ENCODE measurements at places on chromosomes 7 and 10.

DNA sequence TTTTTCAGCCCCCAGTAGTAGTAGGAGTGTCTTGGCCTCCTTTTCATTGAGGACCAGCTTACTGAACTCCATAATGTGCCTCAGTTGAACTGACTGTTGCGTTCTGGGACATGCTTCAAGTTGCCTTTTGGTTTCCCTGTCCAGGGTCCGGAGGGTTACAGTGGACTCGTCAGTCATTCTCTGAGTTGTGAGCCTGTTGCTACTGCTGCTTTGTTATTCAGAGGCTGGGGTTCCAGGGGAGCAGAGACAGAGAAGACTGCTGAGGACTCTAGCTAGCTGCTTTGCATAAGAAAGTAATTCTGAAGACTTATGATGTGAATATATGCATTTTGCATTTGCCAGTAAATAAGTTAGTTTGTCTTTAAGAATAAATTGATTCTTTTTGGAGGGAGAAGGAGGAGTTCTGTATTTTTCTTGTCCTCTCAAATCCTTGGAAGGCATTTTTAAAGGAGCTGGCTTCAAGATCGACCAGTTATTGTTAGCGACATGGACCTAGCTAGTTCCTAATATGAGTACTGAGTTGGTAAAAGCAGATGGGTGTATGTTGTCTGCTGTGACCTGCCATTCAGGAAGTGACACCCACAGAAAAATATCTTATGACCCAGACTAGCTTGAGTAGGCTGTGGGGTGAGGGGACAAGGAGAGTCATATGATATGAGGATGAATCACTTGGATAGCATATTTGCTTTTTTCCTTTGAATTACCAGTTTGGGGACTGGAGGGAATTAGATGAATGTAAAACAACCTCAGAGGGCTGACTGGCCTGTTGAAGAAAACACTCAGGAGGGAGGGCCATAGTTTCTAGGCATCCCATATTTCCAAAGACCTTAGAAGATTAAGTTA is 8.3 kb downstream of the PI4K2A start:
- DNase-seq = no peak

GRCh38 chr7:105322655-105323277 is 66.0 kb downstream of the SRPK2 start:
- DNase-seq = no peak

GRCh38 chr10:91104193-91105041 is 116.0 kb upstream of the PCGF5 start:
- no peak for DNase-seq

DNA sequence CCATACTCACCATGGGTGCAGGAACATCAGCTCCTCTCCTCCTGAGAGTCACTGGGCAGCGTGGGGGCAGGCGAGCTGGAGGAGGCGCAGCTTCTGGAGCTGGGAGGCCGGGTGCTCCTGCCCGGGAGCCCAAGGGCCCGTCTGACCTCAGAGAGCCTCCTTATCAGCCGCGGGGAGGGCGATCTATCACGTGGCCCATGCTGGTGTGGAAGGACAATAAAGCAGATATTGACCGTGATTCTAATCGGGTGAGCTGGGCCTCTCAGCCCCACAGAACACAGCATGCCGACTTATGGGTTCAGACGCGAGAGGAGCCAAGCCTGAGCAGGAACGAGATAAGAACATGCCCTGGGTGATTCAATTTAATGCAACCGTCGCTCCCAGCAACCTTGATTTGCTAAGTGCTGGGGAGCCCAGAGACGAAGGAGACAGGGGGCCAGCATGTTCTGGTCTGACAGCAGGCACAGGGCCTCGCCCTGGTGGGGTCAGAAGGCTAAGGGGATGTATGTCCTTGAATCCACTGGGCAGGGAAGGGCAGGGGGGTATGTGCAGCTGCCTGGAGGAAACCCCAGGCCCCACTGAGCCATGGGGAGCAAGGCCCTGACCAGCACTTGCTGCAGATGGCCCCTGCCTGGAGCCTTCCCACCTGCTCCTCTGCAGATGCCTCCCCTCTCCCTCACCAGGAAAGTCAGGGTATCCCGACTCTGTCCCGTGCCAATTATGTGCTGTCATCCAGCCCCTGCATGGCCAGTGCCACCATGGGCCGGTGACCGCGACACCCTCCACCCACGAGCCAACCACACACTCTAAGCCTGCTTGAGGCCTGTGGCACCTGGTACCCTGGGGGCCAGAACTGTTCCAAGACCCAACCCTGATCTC is 95.3 kb upstream of the RET start:
- no peak for DNase-seq

- DNase-seq = no peak
Observed at GRCh38 chr7:31890766-31891165, 179.4 kb downstream of the PDE1C start.

- no peak for DNase-seq
Observed at GRCh38 chr7:120862987-120863590, 5.1 kb upstream of the TSPAN12 start.

GRCh38 chr10:21363092-21363730 is 162.3 kb downstream of the SKIDA1 start:
- no peak for DNase-seq

DNA sequence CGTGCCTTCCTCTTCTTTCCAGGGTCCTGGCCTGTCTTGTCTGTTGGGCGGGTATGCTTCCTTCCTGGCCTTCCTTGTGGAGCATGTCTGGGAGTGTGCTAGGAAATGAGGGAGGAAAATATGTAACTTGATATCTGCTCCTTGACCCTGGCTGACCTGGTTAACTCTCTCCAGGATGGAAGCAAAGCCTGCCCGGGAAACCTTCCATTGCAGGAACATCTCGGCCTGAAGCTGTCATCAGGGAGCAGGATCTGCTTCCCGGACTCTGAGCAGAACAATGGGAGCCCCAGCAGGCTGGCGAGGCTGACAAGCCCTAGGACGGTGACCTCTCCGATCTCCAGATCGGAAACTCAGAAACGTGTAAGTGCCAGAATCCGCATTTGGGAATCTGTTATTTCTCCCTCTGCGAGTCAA is 340.3 kb downstream of the FRMD4A start:
- DNase-seq = no peak

DNA sequence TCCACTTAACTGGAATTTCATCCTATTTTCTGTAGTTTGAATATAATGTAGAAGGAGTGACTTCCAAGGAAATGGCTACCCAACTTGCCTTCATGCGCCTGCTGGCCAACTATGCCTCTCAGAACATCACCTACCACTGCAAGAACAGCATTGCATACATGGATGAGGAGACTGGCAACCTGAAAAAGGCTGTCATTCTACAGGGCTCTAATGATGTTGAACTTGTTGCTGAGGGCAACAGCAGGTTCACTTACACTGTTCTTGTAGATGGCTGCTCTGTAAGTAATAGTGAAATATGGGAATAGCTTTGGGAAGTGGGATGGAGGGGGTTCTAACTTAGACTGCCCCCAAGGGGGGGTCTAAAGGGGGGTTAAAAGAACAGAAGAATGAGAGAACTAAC is 34.5 kb downstream of the COL1A2 start:
- no peak for DNase-seq
